Activated CD8-positive, alpha-beta memory T cell treated with anti-CD3 and anti-CD28 coated beads for 24 hours (primary cell): ENCODE measurements at places on chromosomes 11 and 22.

GRCh38 chr22:43400449-43400848, 11.4 kb upstream of the MPPED1 start:
- DNase-seq, result no peak

GRCh38 chr22:45235101-45235777, 5.5 kb downstream of the KIAA0930 start:
- DNase-seq, result no peak

- no peak for DNase-seq
Observed at GRCh38 chr11:115430345-115430744, 73.9 kb downstream of the CADM1 start.

GRCh38 chr22:29348956-29349355, 33.5 kb upstream of the RASL10A start:
- DNase-seq, result no peak

DNA sequence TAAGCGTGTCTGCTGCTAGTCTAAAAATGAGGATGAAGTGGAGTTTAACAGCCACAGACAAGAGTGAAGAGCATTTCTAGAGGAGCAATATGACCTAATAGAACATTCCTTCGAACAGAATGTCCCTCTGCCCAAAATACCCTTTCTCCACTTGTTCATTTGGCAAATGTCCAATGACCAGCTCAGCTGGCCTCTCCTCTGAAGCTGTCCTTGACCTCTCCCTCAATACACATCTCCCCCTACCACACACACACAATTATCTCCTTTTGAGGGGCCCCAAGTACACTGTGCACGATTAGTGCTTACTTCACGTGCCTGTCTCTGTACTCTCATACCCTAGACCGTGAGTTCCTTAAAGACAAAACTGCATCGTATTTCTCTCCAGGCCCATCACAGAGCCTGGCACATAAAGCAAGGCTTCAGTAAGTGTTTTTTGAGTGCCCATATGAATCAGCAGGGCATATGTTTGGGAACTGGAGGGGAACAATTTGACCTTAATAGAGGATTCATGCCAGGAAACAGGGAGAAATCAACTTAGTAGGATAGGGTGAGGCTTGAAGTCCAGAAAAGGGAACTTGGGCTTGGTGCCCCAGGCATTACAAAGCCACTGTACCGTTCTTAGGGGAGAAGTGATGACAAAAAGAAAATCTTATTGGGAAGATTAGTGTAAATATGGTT, 18.1 kb upstream of the NCAM1 start:
- DNase-seq, result no peak
